ENCODE measurements at places on chromosomes 5 and 9.
A peak's percentile ranks its signal among the peaks of the same experiment; 100 is the strongest.

- no peak for DNase-seq
Measured at GRCh38 chr9:132973713-132974112, 4.8 kb upstream of the GFI1B start.

DNA sequence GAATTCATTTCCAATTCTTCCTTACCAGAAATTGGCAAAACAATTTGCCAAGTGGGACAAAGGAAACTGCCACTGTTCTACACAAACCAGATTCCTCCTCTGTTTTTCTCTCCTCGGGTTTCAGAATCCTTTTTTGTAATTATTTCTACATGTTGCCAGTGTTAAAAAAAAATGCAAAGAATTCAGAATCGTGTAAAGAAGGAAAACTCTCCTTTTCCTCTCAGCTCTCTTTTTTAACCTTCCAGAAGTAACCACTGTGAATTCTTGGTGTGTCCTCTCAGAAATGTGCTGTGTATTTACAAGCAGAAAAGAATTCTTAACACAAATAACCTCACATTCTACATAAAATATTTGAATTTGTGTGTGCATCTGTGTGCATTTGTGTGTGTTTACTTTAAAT, 224.6 kb downstream of the DRD1 start:
- no peak for DNase-seq

- DNase-seq = no peak
Measured at GRCh38 chr9:79928661-79929223, 357.0 kb downstream of the TLE4 start.

DNA sequence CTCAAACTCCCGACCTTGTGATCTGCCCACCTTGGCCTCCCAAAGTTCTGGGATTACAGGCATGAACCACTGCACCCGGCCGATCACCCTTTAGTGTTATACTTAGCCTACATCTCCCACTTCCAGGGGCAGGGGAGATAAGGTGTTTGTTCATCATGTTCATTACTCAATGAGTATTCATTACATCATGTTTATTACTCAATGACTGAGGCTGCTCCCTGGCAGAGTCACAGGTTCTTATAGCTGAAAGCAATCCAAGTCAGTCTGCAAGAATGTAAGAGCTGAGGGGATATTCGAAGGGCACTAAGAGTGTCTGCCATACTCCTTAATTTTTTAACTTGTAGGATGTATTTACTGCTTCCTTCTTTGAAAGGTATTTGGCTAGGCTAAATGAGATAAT, 214.2 kb downstream of the SPATA31D1 start:
- no peak for DNase-seq

- peak; percentile 35 for DNase-seq
Measured at GRCh38 chr5:73278693-73279092, 105.7 kb downstream of the TMEM174 start.

DNA sequence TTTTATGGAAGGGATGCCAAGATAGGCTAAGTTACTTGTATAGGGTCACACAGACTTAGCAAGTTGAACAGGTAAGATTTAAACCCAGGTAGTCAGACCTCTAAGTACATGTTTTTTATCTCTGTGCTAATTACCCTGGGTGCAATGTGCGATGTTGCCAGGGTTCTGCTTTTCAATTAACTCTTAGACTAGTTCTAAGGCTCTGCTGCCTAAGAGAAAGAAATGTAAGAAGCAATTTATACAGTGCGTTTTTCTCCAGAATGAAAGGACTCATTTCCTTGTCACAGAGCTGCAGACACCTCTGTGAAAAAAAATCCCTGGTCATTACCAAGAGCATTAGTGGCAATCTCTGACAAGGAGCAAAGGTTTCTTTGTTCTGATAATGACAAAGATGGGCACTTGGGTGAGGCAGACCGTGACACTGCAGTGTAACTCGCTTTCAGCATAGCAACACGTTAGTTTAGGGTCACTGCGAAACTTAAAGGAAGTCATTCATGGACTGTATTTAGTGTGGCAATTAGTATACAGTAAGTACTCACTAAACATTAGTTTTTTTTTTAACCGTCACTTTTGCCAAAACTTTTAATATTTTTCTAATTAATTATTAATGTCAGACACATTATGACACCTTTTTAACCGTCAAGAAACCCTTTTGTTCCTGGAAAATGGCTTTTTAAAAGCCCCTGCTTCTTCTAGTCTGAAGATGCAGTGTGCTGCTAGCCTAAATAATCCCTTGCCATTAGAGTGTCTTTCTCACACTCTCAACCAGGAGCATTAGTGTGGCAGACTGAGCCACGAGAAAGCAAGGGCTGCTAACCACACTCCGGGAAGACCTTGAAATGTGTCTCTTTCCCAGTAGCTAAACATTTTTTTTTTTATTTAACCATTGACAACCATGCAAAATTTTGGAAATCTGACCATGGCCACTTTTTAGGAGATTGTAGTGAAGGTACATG, 520.0 kb upstream of the C9orf72 start:
- DNase-seq = no peak

DNA sequence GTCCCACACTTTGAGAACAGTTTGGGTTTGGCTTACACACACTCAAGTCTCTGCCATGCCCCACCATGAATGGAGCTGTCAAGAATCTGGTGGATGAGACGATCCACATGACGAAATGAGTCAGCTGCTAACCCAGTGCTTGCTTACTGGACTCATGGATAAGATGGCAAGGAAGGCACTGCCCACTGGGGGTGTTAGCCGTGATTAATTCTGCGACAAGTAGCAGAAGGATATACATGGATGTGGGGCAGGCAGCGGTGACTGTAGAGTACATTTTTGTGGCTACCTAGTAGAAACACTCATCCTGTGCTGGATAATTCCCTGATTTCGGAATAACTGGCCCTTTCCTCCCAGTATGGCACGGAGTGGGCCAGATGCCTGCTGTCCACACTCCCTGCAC, 77.5 kb downstream of the SPATA31C2 start:
- DNase-seq = no peak

GRCh38 chr5:135493406-135494180, 41.4 kb upstream of the TIFAB start:
- peak; percentile 30 for DNase-seq

GRCh38 chr5:139278540-139279274, 14.8 kb upstream of the MATR3 start:
- DNase-seq = peak; percentile 20

DNA sequence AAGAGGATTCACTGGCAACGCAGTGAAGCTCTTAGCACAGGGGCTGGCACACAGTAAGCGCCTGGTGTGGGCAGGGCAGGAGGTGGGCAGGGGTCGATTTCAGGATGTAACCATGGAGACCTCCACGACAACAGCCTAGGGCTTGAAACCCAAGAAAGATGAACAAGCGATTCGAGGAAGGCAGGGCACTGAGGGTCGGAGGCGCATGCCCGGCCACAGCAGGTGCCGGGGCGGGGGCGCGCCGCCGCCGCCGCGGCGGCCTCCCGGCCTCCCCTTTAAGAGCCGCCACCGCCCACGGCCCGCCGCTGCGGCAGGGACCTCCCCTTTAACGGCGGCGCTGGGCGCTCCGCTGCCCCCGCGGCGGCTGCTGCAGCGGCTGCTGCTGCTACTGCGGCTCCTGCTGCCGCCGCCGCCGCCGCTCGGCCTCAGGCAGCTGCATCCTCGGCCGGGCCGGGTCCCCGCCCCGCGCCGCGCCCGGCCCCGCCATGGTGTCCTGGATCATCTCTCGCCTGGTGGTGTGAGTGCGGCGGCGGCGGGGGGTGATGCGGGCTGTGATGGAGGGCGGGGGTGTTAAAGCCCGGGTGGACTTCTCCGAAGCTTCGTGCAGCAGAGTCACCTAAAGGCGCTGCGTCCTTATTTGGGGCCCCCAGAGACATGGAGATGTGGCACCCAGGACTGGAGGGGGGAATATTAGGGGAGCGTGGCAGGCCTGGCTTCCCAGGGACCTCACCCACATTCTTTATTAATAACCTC, at the start of gene REEP2:
Gene REEP2, plus strand, starts transcription at position 334 of the 753 bp plus-strand sequence. Its CDS starts 152 bp downstream, at position 486.
- DNase-seq = no peak

GRCh38 chr5:1652873-1653697, 129.3 kb upstream of the LPCAT1 start:
- DNase-seq = no peak

DNA sequence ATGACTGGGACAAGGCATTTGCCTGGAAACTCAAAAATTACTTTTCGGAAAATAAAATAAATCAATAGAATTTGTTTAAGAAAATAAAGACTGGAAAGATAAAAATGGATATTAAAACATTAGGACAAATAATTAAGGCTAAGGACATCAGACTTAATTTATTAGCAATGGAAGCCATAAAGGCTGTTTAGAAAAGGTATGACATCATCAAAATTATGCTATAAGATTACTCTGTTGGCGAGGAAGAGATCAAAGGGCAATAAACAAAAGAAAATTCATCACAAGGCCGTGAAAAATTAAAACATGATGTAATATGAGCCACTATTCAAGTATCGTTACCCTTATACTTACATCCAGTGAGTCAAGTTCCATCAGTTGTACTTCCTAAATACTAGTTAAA, 2.7 kb upstream of the CDH12 start:
- DNase-seq = no peak

DNA sequence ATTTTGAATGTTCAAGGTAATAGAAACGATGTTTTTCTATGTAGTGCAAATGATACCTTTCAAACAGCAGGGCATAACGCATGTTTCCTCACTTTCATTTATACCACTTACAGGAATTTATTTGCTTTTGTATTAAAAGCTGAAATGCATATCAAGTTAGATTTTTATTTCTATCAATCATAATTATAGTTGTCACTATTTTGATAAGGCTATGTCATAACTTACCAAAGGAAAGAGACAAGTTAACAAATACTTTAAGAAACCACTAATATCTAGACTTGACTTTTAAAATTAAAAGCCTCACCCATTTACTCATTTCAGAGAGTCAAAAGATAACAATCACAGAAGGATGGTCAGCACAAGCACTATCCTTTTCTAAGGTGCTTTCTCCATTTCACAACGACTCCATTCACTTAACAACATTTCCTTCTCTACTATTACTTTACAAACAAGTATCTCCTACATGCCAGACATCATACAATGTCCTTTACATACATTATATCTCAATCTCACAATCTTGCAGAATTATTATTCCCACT, 12.6 kb downstream of the ERP44 start:
- no peak for DNase-seq

GRCh38 chr5:177496727-177497291, 595 bp downstream of the PDLIM7 start:
- DNase-seq = peak; percentile 54

GRCh38 chr5:18799482-18800128, 1165.3 kb downstream of the TAF11L14 start:
- no peak for DNase-seq

GRCh38 chr5:75381456-75381855, 44.4 kb downstream of the HMGCR start:
- no peak for DNase-seq

DNA sequence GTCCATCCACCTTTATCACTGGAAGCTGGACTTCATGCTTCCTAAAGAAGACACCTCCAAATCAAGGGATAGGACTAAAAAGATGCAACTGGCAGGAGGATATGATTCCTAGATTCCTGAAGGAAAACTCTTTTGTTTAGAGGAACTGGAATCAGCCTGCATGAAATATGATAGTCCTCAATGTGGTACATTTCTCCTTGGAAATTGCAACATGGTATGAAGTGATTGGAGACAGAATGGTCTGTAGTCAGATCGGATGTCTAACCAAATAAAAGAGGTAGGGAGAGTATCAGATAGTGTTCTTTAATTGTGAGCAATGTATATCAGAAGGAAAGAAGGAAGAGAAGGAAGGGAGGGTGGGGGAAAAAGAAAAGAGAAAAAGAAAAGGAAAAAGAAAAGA, 116.1 kb upstream of the FSTL4 start:
- DNase-seq = no peak

DNA sequence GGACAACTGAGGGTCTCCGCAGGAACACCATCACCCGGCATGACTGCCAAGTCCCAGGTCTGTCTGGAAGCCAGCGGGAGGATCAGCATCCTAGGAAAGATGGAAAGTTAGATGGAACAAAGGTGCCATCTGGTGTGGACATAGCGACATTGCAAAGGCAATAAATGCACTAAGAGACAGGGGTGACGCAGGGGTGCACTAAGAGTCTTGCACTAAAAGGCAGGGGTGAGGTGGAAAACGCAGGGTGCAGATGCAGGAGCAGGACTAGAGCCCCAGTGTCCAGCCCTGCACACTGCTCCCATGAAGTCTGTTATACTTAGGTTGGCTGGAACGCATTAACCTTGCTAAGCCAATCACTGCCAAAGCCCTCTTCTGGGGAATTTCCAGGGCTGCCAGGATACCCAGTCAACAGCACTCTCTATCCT, 15.5 kb downstream of the ATOX1 start:
- peak; percentile 28 for DNase-seq

DNA sequence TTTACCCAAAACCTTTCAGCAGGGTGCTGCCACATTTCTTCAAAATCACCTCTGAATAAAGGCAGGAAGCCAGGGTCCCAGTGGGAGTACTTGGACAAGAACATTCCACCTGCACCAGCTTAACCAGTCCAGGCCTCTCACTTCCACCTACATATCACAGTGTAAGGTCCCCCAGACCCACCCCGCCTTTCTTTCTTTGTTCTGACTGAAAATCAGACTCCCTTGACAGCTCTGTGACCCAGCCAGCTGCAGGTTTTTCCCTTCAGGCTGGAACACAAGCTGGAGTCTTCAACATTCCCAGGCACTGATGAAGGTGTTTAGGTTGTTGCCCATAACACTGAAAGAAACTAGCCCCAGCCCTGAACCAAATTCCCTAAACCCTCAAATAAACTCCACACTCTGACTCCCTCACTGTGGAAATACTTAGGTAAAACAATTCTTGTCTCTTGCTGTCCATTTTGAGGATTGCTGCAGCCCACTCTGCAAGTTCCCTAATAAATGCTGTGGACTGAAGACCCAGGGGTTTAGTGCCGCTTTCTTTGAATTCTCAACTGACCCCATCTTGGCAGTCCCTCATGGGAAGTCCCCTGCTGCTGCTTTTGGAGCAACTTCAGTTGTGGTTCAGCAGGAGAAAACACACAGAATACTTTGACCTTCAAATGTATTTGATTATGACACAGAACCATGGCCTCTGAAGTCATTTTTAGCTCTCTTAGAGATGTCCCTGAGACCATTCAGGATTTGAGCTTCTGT, 24.8 kb downstream of the P4HA2 start:
- DNase-seq = no peak

GRCh38 chr9:93480728-93481324, 27.4 kb upstream of the FAM120AOS start:
- DNase-seq = no peak

GRCh38 chr9:136840877-136841645, 1.2 kb upstream of the AJM1 start:
- no peak for DNase-seq

GRCh38 chr9:22582221-22582620, 135.6 kb downstream of the DMRTA1 start:
- no peak for DNase-seq
